ENCODE measurements at places on chromosomes 2 and 18. TPM values are rescaled to one million over a fixed set of nuclear protein-coding genes. Genes with fewer than 3 reads are reported as not detected.

Gene ANKRD12
- total RNA-seq = 12.5 TPM

GRCh38 chr2:136248242-136248641, 130.3 kb upstream of the CXCR4 start:
- DNase-seq = no peak

Gene SLC4A3
- total RNA-seq = 2.0 TPM

- no peak for DNase-seq
Measured at GRCh38 chr2:232581725-232582124, 31.2 kb downstream of the EIF4E2 start.

Gene CFC1
- total RNA-seq = not detected

- DNase-seq = no peak
Measured at GRCh38 chr2:147424766-147425165, 420.1 kb upstream of the ACVR2A start.

- DNase-seq = no peak
Measured at GRCh38 chr2:170815746-170816503, 762 bp upstream of the GAD1 start.

Gene FOXI3
- not detected for total RNA-seq

Gene ACVR1
- total RNA-seq = 22.3 TPM

- no peak for DNase-seq
Measured at GRCh38 chr2:82199493-82199852, 1894.9 kb upstream of the LRRTM1 start.

DNA sequence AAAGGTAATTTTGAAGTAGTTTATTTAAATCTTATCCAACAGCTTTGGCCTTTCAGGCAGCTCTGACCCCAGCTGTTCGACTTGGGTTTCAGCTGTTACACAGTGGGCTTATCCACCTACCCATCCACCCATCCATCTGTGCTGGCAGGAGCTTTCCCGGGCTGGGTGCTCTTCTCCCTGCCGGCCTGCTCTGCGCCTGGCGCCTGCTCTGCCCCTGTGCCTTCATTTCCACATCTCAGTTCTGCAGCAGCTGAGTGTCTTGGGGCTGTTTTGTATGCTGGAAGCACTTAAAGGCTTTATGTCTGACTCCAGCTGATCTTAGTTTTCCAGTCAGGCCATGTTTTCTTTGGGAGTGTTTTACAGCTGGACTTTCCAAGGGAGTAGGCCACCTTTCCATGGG, 24.2 kb downstream of the LDLRAD4 start:
- DNase-seq = no peak

Gene DNAJC5G
- total RNA-seq = 0.47 TPM

GRCh38 chr18:79510731-79511241, 115.1 kb downstream of the NFATC1 start:
- no peak for DNase-seq

DNA sequence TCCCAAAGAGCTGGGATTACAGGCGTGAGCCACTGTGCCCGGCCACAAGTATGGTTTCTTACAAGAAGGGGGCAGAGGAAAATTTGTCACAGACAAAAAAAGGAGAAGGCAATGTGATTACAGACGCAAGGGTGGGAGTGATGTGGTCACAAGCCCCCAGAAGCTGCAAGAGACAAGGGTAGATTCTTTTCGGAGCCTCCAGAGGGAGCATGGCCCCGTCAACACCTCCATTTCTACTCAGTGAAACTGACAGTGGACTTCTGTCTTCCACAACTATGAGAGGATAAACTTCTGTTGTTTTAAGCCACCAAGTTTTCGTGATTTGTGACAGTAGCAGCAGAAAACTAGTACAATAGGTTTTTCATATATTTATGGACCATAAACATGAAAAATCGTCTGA, 2.1 kb upstream of the TCF7L1 start:
- no peak for DNase-seq

Gene UGT1A8
- total RNA-seq = not detected

GRCh38 chr2:98835831-98836385, 100.1 kb downstream of the CRACDL start:
- no peak for DNase-seq

GRCh38 chr2:177075254-177075653, 137.3 kb upstream of the HNRNPA3 start:
- no peak for DNase-seq
